ENCODE measurements at places on chromosomes 6 and 20.
A peak's percentile ranks its signal among the peaks of the same experiment; 100 is the strongest.

- no peak for DNase-seq
Observed at GRCh38 chr6:29861521-29862255, 34.1 kb downstream of the HLA-G start.

GRCh38 chr6:108690326-108691049, 129.8 kb downstream of the FOXO3 start:
- no peak for DNase-seq

- no peak for DNase-seq
Observed at GRCh38 chr6:87925373-87926060, 122.1 kb upstream of the SPACA1 start.

DNA sequence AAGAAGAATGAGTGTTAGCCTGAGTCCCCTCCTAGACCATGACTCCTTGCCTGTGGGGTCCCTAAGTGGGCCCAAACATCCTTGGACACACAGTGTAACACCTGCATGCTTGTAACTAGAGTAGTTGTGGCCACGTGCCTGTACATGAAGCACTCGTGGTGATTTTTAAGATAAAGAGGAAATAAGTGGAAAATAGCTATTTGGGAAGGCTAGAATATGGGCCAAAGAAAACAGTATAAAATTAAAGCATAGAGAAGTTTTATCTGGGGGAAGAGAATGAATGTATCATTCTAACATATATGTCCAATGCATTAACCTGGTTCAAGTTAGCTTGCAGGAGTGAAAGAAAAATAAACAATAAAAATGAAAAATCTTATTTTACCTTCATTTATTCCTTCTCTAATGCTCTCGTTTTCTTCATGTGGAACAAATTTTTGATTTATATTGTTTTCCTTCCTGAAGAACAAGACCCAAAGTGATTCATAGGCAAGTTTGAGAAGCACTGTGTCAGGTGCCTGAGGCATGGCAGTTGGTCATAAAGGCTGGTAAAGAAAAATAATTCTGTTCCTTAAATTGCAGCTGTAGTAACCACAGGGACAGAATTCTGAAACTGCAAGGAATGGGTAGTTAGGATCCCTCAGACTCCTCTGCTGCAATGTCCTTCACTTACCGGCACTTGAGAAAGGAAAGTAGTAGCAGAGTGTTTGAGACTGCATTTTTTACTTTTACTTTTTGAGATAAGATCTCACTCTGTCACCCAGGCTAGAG, 8.5 kb upstream of the CST3 start:
- no peak for DNase-seq

- DNase-seq = peak; percentile 17
Observed at GRCh38 chr6:28758046-28758817, 165.6 kb downstream of the TRIM27 start.

DNA sequence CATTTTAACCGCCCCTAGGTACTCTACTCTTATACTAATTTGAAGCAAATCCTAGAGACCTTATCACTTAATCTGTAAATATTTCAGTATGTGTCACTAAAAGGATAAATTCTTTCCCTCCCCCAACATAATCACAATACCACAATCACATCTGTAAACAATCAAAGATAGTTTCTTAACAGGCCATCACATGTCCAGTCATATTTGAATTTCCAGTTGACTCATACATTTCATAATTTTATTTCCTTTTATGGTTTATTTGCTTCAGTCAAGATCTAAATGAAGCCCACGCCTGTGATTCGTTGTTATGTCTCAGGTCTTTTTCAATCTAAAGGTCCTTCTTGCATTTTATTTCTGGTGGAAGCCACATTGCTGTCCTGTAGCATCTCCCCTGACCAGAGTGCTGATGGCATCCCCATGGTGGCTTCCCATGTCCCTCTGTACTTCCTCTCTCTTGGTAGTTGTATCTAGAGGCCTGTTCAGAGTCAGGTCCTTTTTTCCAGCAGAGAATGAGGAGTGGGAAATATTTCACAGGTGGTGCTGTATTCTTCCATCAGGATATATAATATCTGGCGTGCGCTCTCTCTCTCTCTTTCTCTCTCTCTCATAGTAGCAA, 128.6 kb upstream of the SLC22A23 start:
- no peak for DNase-seq

GRCh38 chr6:73285674-73286283, 22.8 kb upstream of the KHDC1 start:
- no peak for DNase-seq

DNA sequence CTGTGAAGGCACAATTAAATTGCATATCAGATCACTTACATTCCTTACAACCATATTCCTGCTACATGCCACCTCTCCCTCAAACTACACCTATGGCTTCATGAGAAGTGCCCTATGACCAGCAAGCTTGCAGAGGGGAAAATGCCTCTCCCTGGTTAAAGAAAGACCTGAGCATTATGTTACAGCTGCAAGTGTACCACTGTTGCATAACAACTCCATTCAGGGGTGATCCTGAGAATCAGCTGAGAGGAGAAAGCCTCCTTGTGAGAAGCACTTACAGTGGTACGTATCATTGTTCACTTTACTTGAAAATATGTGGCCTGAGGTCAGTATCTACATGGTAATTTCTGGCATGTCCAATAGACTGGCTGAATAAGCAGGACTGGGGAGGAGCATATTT, 20.0 kb downstream of the PDSS2 start:
- DNase-seq = no peak

GRCh38 chr6:106215608-106216007, 110.0 kb downstream of the ATG5 start:
- DNase-seq = no peak

DNA sequence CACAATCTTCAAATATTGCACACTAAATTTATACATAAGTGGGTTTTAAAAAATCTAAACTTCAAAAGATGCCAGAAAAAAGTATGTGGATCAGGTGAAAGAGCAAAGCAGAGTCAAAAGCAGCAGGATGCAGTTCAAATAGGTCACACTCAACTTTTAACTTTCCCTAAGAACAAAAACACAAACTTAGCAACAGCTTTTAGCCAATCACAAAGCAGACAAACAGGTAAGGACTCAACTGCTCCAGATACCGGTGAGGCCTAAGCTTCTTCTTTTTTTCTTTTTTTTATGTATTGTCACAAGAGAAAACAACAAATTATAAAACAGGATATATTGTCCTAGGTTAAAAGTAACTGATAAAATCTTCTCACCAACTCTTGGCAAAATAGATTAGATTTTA, 74.7 kb downstream of the SESN1 start:
- DNase-seq = no peak

- no peak for DNase-seq
Observed at GRCh38 chr6:52019092-52019491, 68.3 kb downstream of the PKHD1 start.

- DNase-seq = no peak
Observed at GRCh38 chr6:168314948-168315347, 4.6 kb downstream of the DACT2 start.

- DNase-seq = no peak
Observed at GRCh38 chr6:2186516-2186915, 58.9 kb downstream of the GMDS start.

DNA sequence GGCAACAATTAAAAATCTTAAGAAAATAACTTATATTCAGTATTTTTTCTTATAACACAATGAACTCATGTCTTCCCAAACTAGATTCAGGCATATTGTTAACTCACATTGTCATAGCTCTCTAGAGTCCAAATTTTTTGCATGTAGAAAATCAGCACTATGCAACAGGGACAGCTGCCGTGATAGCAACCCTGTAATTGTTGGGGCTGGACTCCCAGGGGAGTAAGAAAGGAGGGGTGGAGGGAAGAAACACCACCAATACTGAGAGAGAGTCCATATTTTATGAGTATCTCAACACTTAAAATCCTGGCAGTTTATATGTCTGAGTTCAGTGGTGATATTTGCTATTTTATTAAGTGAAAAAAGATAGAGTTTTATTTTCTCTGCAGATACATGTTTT, 89.6 kb upstream of the HS3ST5 start:
- no peak for DNase-seq

DNA sequence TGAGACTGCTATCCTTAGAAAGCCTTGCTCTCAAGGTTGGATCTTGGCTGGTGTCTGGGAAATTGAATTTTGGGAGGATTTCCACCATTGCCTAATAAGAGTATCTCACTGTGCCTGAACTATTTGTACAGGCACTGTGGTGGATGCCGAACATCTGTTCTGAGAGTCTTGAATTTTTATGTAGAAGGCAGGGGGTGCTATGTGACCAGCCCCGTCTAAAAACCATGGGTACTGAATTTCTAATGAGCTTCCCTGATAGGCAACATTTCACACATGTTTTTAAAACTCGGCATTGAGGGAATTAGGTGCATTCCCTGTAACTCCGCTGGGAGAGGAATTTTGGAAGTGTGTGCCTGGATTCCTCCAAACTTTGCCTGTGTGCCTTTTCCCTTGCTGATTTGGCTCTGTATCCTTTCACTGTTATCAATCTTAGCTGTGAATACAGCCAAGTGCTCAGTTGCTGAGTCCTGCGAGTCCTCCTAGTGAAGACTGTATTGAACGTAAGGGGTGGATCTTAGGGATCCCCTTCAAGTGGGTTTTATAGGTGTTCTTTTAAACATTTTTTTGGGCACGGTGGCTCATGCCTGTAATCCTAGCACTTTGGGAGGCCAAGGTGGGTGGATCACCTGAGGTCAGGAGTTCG, 27.6 kb upstream of the SCAF8 start:
- no peak for DNase-seq

DNA sequence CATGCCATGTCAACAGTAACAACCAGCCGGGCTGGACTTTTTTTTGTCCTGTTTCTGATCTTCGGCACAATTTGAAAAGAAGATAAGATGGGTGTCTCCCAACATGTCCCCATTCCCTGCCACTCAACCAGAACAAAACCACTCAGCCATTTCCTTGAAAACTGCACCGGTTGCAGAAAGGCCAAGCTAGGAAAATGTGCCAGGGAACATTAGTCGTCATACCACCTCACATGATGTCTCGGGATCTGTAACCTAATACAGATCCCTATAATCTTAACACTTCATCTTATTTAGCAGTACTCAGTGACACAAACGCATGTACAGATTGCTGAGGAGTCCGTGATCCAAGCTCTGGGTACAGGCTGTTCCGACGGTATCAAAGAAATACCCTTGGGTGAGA, 46.5 kb downstream of the ALDH8A1 start:
- no peak for DNase-seq

DNA sequence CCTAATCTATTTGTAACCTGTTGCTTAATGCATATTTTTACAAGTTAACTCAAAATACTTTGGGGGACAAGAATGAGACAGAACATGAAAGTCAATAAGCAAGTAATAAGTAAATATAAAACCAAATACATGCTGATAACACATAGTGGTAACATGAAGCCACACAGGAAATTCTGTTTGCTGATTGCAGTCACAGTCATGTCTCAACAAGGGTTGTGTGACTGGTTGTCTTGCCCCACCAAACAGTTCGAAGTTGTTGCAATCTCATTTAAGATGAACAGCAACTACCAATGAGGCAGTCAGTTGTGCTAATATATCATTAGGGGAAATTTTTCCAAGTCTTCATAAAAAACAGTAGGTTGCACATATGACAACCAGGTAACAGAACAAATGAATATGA, 14.5 kb downstream of the CD24 start:
- no peak for DNase-seq

DNA sequence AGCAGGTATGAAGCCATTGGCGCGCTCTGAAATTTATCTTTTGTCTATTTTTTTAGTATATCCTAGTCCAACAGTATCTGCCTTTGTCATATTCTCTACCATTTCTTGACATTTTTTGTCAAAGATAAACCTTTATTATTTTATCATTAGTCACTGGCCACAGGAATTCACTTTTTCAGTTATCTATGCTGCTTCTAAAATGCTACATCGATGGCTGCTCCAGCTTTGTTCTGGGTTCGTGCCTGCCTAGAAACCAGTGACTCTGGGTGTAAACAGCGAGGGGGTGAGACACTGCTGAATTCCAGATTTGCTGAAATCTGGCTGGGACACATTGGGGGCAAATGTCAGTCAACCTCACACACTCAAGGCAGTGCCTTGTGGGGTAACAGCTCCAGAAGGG, 193.4 kb downstream of the CDC5L start:
- no peak for DNase-seq

- DNase-seq = no peak
Observed at GRCh38 chr6:167705211-167705750, 121.4 kb upstream of the AFDN start.

- DNase-seq = no peak
Observed at GRCh38 chr6:75855052-75855451, 106.0 kb downstream of the MYO6 start.

GRCh38 chr6:151548201-151548600, 54.4 kb downstream of the CCDC170 start:
- DNase-seq = no peak

DNA sequence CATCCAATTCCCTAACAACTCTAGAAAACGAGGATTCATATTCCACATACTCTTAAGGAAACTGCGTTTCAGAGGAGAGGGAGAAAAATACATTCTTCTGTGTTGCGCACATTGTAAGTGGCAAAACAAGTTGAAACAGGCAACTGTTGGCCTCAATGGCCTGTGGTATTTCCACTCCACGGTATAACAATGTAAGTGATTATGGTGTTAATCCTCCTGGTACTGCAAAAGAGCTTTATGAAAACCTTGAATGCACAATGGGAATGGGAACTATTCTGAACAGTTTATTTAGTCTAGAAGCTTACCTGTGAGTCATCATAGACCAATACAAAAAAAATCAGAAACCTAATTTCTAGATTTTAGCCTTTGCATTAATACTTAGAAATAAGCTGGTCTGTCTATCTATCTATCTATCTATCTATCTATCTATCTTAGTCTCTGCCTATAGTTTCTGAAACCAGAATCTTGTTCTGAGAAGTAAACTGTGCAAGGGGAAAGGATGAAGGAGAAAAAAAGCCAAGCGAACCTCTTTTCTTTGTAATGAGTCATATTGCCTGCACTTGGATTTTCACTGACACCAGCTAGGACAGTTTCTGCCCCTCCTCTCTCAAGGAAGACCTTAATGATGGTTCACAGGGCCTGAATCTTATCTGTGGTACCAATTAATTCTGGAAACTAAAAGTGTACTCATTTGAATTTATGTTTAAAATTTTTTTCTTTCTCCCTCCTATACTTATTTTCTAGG, 101.5 kb downstream of the RNF144B start:
- no peak for DNase-seq

- DNase-seq = peak; percentile 66
Observed at GRCh38 chr6:87407901-87408720, at the start of gene CFAP206. Gene CFAP206 (plus strand): TSS chr6:87407972. CDS start chr6:87409840, 1,868 bp downstream.

DNA sequence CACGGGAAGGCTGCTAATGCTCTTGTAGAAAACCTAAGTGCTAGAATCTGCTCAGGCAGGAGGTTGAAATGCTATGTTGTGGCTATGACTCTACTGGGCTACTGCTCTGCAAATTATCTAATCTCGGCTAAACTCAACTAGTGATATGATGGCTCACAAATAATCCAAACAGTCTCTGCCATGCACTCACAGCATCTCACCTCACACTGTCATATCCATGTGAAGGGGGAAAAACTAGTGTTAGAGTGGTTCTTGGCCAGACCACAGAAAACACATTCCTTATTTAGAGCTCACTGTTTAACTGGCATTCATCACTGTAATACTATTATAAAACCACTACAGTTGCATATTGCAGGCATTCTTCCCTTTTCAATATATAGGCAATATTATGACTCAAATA, 81.8 kb upstream of the DST start:
- no peak for DNase-seq

- no peak for DNase-seq
Observed at GRCh38 chr6:117494283-117494682, 11.8 kb downstream of the DCBLD1 start.

- DNase-seq = no peak
Observed at GRCh38 chr20:34525709-34526416, 9.6 kb downstream of the DYNLRB1 start.

GRCh38 chr6:154139892-154140291, 100.9 kb downstream of the OPRM1 start:
- no peak for DNase-seq

GRCh38 chr6:169019111-169019510, 234.5 kb downstream of the THBS2 start:
- no peak for DNase-seq

Data from activated T-cell treated with anti-CD3 and anti-CD28 coated beads for 48 hours (primary cell).